ENCODE measurements at places on chromosomes 7 and 10. TPM values are rescaled to one million over a fixed set of nuclear protein-coding genes. Genes with fewer than 3 reads are reported as not detected.

Gene NT5C2
- total RNA-seq = 105 TPM

Gene TFR2
- total RNA-seq = 0.35 TPM

Gene FAM221A
- 10.3 TPM for total RNA-seq

Gene GPR26
- not detected for total RNA-seq

Gene OR9A2
- not detected for total RNA-seq

Gene CUZD1
- total RNA-seq = 0.56 TPM

Gene GRID2IP
- total RNA-seq = 0.41 TPM

Gene ARL5B
- 10.6 TPM for total RNA-seq

Gene PSD
- total RNA-seq = 5.3 TPM

Gene MOGAT3
- not detected for total RNA-seq

Gene EPHA1
- total RNA-seq = 9.0 TPM

Gene LEP
- not detected for total RNA-seq

GRCh38 chr7:132750530-132751217 lies 174.4 kb upstream of the PLXNA4 start:
- no peak for DNase-seq

GRCh38 chr7:127870231-127870907 lies 160.9 kb downstream of the LRRC4 start:
- DNase-seq = no peak

- no peak for DNase-seq
These were observed 1.2 kb upstream of the SLC13A4 start for GRCh38 chr7:135729230-135729629.

- DNase-seq = no peak
These were observed 3.9 kb downstream of the FAM131B start for GRCh38 chr7:143358626-143359025.

- no peak for DNase-seq
These were observed 39.8 kb downstream of the BRI3 start for GRCh38 chr7:98321301-98321700.

GRCh38 chr7:110595694-110596093 lies 495.2 kb upstream of the LRRN3 start:
- no peak for DNase-seq

DNA sequence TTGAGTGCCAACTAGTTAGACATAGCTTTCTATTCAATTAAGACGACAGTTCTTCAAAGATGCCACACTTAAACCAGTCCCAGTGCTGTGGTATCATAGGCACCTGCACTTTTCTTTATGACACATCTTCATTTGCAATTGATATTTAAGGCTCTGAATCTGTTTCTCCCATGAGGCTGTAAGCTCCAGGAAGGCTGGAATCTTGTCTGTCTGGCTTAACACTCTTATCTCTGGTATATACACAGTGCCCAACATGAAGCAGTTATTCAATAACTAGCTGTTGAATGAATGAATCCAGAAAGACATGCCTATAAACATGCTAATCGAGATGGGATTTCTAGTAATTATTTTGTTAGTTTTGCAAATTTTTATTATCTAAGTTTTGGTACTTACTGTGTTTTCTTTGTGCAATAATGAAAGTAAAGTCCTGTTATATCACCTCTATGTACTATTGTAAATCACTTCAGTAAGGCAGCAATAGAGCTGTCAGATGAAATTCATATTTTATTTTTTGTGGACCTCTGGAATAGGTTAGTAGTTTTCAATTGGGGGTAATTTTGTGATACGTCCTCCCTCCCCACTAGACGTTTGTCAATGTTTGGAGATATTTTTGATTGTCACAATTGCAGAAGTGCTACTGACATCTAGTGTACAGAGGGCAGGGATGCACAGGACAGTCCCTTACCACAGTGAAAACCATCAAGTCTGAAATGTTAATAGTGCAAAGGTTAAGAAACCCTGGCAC lies 51.3 kb upstream of the STEAP4 start:
- no peak for DNase-seq

DNA sequence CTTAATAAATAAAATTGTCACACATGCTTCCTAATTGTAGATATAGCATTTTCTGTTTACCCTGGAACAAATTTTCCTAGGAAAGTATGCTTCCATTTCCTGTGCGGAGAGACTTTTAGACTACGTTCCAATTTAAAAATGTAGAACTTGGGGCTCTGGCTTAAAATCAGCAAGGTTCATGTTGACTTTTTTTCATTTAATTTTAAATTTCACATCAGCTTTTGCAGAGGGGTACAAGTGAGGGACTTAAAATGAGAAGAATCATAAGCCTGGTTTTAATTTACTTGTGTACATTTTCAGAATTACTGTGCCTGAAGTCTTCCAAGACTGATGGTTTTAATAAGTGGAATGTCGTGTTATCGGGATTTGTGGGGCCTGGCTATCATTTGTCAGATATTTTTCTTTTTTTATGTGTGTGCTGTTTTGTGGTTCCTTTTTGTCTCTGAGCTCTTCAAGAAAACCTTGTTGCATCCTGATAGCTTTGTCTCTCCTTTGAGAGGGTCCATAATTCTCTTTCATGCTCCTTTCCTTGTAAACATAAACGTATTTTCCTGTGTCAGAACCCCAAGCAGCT lies 8.8 kb upstream of the ATRNL1 start:
- no peak for DNase-seq

DNA sequence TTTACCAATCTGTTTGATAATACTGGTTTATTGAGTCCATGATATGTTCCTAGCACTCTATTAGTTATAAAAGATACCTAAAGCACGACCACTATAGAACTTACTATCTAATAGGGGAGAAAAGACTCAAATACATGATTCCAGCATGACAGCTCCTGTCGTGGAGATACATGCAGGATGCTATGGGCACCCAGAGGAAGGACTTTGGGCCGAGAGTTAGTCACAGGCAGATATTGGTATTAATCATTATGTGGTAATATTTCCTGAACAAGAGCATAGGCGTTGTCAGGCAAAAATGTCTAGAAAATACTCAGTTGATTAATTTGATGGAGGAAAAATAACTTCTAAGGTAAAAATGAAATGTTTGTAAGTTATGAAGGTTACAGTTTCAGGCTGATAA lies 31.8 kb downstream of the CNNM2 start:
- DNase-seq = no peak

DNA sequence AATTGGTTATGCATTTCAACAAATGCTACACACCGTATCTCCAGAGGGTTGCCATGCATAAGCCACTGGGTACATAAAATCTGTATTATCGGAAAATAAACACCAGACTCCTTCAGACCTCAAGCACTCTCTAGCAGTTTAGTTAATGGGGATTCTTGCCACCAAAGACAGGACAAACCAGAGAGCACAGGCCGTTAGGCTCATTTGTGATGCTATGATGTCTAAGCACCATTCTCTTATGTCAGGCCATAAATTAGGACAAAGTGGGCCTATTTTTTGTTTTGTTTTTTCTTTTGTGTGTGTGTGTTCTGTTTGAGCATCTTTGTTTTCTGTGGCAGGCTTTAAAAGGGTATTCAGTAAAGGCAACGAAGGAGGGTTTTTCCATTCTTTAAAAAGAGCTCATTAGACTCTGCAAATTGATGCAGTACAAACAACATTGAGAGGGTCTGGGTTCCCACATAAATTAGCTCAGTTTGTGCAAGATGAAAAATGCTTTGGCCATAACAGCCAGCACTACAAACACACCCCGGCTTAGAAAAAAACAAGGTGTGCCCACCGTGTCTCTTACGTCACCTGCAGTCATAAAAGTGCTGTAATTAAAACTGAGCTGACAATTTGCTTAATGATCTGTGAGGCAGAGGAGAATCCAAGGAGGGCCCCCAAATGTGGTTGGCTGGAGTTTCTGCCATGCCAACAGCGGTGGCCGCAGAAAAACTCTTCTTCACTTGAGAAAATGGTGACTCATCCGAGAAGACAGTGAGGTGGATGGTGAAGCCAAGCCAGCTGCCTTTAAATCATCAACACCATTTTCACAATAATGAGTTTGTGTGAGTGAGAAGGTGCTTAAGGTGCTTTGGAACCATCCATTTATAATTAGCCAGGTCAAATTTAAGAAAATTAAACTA lies 297.9 kb downstream of the GATA3 start:
- DNase-seq = no peak

DNA sequence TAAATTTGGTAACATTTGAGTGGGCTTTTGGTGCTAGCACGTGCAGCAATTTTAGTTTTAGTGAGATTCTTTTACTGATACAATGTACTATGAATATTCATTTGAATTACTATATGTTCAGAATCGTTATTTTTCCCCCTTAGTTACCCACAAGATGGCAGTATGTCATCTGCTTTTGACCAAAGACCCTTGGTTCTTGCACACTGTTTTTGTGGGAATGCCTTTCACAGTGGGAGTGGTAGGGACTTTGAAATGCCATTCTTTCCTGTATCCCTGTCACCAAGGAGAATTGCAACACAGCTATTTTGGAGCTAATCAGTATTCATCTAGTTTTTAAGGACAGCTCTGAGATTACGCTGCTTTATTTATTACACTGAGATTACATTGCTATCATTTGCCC lies 40.6 kb downstream of the SEC23IP start:
- DNase-seq = no peak

DNA sequence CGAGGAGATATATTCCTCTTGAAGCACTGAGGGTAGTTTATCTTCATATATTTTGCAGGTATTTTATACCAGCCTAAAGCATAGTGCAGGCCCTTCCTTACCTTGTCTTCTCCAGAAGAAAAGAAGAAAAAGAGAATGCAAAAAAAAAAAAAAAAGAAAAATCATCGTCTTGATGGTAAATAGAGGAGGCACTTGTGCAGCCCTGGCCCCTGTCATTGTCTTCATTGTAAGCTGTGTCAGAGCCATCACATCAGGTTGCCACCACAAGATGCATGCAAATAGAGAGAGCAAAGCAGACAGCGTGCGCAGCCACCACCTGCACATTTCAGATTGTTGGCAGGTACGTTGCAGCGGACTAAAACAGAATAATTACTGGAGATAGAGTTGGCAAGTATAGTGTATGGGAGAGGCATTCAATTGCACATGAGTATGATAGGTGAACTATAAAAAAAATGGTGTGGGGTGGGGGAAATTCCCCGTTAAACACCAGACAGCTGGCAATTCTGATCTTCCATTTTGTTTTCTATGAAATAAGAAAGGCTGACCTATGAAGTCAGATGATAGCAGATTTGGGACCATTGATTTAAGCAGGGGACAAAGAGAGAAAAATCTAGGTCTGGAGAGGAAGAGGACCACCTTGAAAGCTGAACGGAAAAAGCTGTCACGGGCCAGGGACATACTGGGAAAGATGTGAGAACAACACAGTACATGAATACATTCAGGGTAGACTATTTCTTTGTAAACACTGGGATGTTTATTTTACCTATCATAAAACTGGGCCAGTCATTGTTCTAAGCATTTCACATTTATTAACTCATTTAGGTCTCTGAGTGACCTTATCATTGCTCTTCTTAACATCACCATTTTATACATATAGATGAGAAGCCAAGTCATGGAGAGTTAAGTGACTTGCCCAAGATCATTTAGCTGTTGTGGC lies 306.3 kb upstream of the SP8 start:
- no peak for DNase-seq

DNA sequence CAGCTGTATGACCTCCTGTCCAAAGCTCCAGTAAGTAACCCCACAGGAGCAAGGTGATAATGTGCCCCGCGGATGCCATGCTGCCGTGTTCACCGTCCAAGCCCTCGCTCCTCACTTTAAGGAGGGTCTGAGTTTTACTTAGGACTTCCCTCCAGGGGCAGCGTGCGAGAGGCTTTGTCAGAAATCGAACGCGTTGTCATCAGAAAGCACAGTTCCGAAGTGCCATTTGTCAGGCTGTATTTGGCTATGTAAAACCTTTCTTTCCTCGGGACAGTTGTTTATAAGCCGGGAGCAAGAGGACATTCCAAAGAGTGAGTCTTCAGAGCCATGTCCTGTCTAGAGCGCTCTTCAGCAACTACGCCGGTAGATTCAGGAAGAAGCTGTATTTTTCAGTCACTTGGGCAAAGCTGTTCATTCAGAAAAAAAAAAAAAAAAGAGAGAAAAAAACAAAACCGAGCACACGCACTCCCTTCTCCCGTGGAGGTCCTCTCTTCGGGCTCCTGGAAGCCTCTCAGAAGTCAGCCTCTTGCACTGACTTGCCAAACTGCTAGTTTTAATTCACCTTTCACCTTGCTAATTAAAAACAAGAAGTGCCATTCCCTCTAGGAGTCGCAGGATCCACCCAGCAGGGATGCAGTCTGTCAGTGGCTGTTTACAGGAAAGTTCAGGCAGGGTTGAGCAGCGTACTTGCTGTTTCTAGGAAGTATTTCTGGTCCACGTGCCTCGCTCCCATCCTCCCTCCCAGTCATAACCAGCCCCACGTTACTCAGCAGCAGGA lies at the start of gene SEMA3E:
SEMA3E (minus strand) TSS at position 676 of the 778 bp plus-strand sequence.
- no peak for DNase-seq

- DNase-seq = no peak
These were observed 87.4 kb upstream of the RHOBTB1 start for GRCh38 chr10:61031341-61031740.

- DNase-seq = no peak
These were observed 53.3 kb upstream of the SLC16A12 start for GRCh38 chr10:89588671-89589070.

DNA sequence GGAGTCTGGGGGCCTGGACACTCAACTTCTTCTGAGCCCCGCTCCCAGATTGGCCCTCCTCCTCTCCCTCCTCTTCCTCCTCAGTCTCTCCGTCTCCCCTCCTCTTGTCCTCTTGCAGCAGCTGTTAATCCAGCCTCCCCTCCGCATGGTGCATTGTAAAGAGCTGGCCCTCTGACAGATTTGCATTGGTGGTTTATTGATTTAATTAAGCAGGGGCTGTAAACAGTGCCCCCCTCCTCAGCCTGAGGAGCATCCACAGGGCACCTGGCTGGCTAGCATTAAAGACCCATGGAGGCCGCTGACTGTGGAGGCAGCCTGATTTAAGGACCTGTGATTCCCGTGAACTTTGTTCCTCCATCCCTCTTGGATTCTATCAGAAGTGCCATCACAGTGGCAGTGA lies 28.9 kb upstream of the PCBD1 start:
- DNase-seq = no peak

DNA sequence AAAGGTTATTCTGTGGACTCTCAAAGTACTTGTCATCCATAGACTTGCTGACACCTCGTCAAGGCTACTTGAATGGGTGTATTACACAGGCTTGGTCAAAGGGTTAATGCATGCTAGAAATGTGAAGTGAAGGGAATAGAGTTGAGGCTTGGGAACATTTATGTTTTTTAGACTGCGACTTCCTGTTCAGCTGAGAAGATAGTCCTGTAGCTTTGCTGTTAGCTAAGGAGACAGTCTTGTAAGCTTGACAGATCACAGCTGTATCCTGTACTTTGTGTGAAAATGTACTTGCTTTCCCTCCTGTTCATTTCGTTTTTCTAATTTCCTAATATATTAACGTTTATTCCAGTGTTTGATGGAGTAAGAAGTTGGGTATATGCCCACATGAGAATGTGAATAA lies 52.1 kb downstream of the ADD3 start:
- no peak for DNase-seq

Measured in lower lobe of right lung (tissue), 2 donors.